ENCODE measurements at places on chromosomes 6 and 20.

GRCh38 chr6:31490115-31490873 lies 7.7 kb upstream of the MICB start:
- DNase-seq, result no peak

DNA sequence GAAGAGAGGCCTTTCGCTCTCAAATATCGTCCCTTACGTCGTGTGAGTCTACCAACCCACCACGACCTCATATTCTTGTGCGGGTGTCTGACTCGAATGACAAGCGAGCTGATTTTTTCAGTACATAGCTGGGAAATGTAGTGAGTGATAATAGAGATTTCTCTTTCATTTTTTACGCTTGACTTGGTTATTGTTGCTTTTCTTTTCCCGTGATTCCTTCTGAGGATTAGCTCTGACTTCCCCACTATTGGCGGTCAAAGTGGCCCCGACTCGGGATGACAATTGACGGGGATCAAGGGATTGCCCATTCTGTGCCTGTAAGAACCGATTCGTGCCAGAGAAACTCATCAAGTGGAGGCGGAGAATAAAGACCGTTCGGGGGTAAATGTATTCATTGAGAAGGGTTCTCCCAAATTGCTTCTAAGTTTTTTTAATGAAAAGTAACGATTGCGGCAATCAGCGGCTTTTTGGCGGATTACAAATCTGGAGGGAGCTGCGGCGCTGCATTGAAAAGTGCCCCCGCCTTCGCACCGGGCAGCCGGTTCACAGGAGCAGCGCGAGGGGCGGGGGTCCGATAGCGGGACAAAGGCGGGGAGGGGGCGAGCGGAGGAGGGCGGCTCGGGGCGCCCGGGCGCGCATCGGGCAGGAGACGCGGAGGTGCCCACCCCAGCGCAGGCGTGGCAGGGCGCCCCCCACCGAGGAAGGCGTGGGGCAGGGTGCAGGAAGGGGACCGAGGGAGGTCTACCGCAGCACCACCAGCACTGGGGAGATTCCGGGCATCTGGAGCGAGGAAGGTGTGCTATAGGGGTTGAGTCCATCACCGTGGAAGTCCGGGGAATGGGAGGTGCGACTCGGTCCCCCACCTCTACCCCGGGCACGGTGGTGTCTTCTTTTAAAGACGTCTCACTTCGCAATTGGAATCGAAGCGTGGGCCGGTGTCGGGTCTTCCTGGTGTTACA lies 44.5 kb upstream of the OSTM1 start:
- no peak for DNase-seq

GRCh38 chr6:147563472-147563871 lies 55.0 kb downstream of the SAMD5 start:
- no peak for DNase-seq

DNA sequence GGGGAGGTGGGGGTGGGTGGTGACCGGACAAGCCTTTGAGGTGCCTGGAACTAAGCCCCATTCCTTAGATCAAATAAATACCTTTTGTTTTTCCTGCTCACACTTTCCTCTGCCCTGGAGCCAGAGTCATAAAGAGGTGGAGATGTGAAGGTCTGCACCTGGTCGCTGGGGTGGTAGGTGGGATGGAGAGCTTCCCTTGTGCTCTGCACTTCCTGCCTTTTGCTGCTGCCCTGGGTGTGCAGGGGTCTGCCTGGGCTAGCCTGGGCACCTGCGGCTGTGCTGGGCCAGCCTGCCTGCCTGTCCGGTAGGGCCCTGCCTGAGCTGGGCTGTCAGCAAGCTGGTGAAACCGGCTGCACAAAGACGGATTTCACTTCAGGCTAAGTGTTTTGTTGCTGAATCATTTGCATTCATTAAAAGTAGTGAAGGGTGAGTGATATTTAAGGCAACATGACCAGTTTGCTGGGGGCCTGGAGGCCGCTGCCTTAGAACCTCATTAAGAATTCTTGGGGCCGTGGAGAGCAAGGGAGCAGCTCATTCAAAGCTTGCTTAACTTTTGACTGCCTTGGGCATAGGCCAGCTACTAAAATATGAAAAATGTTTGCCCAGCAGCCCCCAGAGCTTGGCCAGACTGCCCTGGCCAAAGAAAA lies 20.5 kb downstream of the PTK7 start:
- DNase-seq, result no peak

DNA sequence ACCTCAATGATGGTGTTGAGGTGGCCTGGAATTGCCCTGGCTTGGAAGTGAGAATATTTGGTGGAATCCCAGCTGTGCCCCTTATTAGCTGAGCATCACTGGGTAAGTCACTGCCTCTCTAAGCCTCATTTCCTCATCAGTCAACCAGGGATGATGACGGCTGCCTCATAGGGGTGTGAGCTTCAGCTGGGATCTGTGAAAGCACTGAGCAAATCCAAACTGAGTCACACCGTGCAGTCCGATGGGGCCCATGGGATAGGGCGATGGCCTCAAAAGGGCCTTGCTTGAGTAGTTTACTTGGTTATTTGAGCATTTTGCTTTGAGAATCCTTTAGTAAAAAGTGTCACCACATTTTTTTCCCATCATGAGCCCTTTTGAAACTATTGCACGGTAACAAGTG lies 1.1 kb downstream of the SLC22A1 start:
- DNase-seq, result no peak

DNA sequence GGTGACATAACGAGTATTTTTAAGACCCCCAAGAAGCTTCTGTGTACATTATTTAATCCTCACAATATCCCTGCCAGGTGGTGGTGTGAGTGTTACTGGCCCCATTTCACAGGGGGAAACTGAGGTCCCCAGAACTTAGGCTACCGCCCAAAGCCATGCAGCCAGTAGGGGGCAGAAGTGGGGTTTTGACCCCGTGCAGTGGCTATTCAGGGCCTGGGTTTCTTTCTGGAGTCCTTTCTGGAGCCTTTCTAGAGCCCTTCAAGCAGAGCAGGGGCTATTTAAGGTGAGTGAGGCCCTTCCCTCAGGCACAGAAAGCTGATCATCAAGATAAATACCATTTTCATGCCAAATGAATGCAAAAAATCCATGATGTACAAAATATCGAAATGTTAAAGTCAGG lies 59.0 kb downstream of the CTCFL start:
- DNase-seq, result no peak

- DNase-seq, result no peak
Observed at GRCh38 chr6:141540207-141540606, 592.5 kb upstream of the GJE1 start.

DNA sequence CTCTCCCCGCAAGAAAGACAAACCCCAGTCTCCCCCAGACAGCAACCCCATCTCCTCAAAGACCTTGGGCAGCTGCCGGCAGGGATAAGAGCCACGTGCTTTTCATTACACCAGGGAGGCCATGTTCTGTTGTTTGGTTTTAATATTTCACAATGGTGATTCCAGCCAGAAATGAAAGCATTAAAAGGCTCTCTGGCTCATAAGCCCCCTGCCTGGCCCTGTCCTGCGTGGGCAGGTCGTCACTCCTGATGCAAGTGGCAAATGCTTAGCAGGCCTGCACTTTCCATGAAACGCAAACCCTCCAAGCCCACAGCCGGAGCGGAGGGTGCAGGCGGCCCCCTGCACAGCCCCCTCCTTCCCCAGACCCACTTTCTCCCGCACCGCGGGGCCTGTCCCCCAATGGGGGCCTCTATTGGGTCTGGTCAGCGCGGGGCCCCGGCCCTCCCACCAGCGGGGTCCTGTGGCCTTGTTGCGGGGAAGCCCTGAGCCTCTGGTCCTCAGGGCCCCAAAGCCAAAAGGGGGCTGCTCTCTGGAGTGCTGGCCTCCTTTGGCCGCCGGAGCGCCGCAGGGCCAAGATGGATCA lies 77.2 kb downstream of the TMEM242 start:
- DNase-seq, result no peak

DNA sequence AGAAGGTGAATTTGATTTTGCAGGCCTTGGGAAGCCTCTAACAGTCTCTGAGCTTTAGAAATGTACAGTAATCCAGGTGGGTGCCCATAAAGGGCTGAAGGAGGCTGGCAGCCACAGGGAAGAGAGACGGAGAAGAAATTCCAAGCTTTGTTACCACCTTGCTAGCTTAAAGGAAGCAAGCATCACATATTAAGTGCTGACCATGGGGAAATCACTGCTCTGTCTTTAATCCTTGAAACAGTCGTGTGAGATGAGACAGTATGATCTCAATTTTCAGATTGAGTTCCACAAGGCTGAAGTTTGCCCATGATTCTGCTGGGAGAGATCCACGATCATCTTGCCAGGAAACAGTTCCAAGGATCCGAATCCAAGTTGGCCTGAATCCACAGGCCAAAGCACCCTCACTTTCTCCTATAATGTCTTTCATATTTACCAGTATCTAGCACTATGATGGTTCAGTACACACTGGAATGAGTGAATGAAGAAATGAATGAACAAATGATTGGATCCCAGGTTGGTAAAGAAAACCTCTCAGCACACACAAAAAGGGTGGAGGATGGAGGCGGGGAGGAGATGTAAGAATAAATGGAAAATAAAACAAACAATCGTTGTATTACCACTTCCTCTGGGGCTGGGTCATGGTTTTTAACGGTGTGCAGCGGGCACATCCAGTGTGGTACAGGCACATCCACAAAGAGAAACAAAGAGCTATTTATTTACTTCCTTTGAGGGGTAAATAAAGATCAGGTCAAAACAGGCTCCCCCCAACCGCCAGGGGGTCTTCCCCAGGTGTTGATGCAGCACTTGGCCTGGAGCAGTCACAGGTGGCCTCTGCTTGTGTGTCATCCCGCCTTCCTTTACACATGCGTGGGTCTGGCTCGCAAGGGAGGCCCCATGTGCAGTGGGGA lies 28.2 kb upstream of the TAF8 start:
- DNase-seq, result peak; percentile 66

DNA sequence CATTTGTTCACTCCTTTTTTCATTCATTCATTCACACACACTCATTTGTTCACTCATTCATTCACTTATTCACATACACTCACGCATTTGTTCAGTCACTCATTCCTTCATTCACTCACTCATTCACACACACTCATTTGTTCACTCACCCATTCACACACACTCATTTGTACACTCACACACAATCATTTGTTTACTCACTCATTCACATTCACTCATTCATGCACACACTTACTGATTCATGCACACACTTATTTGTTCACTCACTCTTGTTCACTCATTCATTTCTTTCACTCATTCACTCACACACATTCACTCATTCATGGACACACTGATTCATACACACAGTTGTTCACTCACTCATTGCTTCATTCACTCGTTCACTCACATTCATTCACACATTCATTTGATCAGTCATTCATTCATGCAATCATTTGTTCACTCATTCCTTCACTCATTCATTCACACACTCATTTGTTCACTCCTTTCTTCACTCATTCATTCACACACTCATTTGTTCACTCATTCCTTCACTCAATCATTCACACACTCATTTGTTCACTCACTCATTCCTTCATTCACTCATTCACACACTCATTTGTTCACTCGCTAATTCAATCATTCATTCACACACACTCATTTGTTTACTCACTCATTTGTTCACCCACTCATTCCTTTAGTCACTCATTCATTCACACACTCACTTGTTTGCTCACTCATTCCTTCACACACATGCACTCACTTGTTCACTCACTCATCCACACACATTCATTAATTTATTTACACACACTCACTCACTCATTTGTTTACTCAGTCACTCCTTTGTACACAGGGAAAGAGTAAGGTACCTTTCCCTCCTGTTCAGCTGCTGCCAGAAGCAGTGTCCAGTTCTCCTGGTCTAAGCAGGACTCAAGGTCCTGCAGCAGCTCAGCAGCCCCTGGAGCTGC lies 50.7 kb upstream of the BHLHE23 start:
- DNase-seq, result no peak

Measured in CD4-positive, alpha-beta T cell treated with Interleukin-1 beta for 1 hour (primary cell).